ENCODE measurements at places on chromosomes 1 and 21. TPM values are rescaled to one million over a fixed set of nuclear protein-coding genes. Genes with fewer than 3 reads are reported as not detected.

DNA sequence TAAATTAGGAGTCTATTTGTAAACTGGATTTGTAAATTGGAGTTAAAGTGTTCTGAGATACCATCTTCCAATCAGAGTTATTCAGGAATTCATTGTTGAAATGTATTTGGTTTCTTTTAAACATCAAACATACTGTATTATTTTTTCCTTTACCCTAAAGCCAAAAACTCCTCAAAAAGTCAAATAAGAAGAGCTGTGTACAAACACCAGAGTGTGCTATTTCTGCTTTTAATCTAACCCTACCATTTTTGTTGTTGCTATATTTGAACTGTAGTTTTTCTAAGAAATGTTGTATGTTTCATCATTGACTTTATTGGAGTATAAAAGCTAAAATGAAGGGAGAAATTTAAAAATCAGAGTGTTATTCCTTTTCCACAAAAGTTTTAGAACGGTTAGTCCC is 35.8 kb downstream of the SLC30A7 start:
- H3K27ac ChIP-seq = no peak overlapping the region
- H3K36me3 ChIP-seq = no peaks in the 10 kb centered on the region
- DNase-seq = no peak
- H3K4me3 ChIP-seq = no peak overlapping the region
- no peaks in the 10 kb centered on the region for H3K27me3 ChIP-seq

AGO4 gene
- 12.2 TPM for total RNA-seq

CRYAA gene
- not detected for total RNA-seq

GRCh38 chr1:109383087-109383779 is 14.5 kb downstream of the SORT1 start:
- no peak for DNase-seq
- no peaks in the 10 kb centered on the region for H3K36me3 ChIP-seq
- peaks cover 10% of the 10 kb centered on the region for H3K4me1 ChIP-seq
- no peak overlapping the region for H3K27ac ChIP-seq
